Omental fat pad (tissue), 4 donors: ENCODE measurements at places on chromosomes 3 and 15.

- DNase-seq, result no peak
These were observed 11.4 kb downstream of the SKIL start for GRCh38 chr3:170368921-170369320.

GRCh38 chr3:192482809-192483208 lies 244.5 kb downstream of the FGF12 start:
- DNase-seq, result no peak

- no peak for DNase-seq
These were observed 540.8 kb downstream of the FGF12 start for GRCh38 chr3:192186498-192186897.

GRCh38 chr15:58154769-58155168 lies 16.6 kb downstream of the AQP9 start:
- DNase-seq, result no peak

GRCh38 chr15:73741321-73741836 lies 11.8 kb downstream of the INSYN1 start:
- no peak for DNase-seq

GRCh38 chr15:70087708-70088352 lies 9.9 kb downstream of the TLE3 start:
- no peak for DNase-seq

DNA sequence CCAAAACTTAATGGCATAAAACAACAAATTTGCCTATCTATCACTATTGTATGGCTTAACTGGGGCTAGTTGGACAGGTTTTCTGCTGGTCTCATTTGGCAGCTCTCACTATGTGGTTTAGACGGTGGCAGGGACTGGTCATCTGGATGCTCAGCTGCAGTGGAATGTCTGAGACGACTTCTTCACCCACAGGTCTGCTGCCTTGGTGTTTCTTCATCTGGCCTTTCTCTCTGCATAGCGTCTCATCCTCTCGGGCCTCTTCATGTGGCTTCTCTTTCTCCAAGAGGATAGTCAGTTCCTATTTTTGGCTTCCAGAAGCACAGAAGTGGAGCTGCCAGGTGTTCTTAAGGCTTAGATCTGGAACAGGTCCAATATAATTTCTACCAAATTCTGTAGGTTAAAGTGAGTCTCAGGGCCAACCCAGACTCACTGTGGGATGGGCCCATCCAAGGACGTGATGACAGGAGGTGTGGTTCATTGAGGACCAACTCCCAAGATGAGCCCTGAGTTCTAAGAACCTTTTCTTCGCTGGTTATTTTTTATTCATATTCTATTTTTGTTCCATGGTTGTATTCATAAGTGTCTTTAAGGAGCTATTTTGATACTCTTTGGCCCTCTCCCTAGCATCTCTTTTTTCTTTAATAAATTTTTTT lies 18.6 kb downstream of the UBE2Q2 start:
- no peak for DNase-seq

GRCh38 chr3:16362770-16363169 lies 97.8 kb downstream of the OXNAD1 start:
- DNase-seq, result no peak

- DNase-seq, result no peak
These were observed 84.8 kb downstream of the GTPBP8 start for GRCh38 chr3:113075588-113075987.

DNA sequence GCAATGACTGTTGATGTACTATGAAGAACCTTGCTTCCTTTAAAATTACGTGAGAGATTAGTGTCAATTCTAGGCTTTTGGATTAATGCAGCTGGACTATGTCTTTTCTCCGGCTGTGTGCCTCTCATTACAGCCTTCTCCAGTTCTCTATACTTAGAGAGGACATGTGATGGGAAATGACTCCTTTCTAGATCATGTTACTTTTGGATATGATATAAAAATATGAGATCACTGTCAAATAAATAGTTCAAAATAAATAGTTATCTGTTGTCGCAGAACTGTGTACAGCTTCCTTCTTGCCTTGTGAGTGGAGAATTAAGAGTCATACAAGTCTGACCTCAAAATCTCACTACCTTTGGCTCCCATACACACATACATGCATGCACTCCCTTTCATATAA lies 592.4 kb downstream of the DIPK2A start:
- DNase-seq, result no peak

GRCh38 chr3:126476166-126477060 lies 722 bp upstream of the ZXDC start:
- DNase-seq, result no peak

GRCh38 chr15:54289590-54290136 lies 311.4 kb downstream of the UNC13C start:
- DNase-seq, result no peak

- DNase-seq, result no peak
These were observed 17.5 kb downstream of the SEMA7A start for GRCh38 chr15:74415966-74416916.

DNA sequence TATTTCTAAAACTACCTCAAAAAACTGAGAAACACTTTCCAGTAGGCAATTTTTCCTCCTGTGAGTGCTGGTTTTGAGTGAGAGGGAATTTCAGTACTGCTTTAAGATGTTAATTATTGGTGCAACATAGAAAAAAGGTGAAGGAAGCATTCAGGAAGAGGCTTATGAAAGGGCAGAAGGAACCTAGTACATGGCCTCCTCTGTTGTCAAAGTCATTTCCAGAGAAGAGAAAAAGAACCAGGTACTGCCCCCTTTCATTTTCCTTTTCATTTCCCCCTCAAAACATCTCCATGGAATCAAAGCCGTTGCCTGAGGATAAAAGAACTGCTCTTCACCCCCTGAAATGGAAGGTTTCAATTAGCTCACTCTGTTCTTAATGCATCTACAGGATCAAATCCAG lies 19.8 kb downstream of the RARRES1 start:
- DNase-seq, result no peak

GRCh38 chr3:59816312-59816711 lies 766.5 kb upstream of the CFAP20DC start:
- no peak for DNase-seq

- no peak for DNase-seq
These were observed 132.5 kb downstream of the APBA2 start for GRCh38 chr15:29018120-29018805.

GRCh38 chr15:55183679-55184078 lies 13.1 kb downstream of the RSL24D1 start:
- DNase-seq, result no peak

DNA sequence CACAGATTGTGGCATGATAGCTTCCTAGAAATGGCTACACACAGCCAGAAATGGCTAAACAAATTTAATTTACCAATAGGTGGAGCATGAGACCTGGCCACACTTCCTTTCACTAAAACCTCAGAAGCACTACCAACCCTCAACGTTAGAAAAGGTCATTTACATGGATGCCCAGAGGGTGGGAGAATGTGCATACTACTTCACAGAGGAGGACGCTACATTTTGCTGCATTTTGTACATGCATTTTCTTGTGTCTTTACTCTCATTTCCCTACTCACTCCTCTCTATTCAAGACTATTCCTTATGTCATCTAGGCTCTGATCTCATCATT lies 40.1 kb downstream of the C2CD4B start:
- no peak for DNase-seq

DNA sequence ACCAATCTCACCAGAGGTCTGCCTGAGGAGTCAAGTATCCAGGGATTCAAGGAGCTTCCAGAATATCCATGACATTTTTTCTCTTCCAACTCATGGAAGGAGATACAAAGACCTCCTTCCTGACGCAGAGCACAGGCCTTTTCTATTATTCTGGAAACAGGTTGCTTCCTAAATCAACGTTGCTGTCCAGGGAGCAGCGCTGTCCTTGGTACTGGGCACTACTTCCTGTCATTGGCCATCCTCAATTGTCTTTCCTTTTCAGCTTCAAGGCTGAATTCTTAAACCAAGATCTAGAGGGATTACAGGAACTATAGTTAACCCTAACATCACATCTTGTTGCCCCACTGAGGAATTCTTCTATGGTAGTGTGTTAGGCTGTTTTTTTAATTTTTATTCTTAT lies 50.4 kb upstream of the TBC1D21 start:
- DNase-seq, result no peak

DNA sequence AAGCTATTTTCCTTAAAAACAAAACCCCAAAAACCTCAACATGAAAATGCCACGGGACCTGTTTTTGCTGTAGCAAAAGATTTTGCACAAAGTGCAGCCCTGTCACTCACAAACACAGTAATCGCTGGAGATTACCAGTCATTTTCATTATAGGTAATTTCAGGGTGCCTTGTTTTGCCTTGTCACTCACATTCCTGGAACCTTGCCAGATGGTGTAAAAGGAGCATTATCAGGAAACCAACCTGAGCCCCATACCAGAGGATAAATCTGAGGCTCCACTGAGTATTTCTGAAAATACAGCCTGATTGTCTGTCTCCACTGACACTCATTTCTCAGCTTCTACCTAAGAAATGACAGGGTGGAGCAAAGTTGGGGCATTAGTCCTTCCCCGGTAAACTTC lies 791.3 kb upstream of the LMCD1 start:
- no peak for DNase-seq

DNA sequence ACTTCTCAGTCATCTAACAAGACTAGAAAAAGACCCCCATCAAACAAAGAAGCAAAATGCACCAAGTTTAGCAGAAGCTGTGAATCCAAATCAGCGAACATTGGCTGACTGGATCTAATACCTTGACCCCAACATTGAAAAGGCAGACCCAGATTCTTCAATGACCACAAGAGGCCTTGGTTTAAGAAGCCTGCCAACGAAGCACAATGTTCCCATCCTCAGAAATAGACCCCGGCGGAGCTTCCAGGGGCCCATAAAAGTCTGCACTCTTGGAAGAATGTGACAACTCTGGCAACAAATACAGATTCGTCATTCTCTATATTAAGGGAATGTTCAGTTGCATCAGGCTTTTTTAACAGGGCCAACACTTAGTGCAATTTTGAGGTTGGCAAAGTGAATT lies 112.8 kb upstream of the BCL6 start:
- no peak for DNase-seq

DNA sequence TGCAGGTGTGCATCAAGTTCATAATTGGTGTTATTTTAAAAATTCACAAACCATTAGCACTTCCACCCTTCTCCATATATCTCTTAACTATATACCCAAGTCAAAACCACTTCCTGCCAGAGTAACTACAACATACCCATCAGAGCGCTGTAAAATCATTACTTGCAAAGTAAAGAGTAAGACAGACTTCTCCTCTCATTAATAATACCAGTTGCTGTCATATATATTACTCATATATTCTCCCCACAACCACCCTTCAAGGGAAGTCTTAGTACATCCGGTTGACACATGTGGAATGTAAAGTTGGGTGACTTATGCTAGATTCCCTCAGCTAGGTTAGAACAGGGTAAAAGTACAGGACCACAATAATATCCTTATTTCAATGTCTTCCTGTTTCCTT lies 5.6 kb downstream of the TERC start:
- no peak for DNase-seq

DNA sequence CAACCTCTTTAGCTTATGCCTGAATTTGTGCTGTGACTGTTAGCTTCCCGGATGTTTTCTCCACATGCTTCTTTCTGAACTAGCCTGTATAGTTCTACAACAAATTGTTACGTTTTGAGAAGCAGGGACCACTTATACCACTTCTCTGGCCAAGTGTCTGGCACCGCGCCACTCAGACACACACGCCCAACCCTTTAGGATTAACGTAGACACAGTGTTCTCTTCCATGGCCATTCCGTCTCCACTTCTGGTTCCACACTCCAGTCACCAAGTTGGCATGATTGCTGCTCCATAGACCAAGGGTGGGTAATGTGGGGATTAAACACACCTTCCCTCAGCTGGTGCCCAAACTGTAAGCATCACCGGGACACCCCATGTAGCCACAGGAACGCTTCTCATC lies 755 bp upstream of the TMEM108 start:
- no peak for DNase-seq

DNA sequence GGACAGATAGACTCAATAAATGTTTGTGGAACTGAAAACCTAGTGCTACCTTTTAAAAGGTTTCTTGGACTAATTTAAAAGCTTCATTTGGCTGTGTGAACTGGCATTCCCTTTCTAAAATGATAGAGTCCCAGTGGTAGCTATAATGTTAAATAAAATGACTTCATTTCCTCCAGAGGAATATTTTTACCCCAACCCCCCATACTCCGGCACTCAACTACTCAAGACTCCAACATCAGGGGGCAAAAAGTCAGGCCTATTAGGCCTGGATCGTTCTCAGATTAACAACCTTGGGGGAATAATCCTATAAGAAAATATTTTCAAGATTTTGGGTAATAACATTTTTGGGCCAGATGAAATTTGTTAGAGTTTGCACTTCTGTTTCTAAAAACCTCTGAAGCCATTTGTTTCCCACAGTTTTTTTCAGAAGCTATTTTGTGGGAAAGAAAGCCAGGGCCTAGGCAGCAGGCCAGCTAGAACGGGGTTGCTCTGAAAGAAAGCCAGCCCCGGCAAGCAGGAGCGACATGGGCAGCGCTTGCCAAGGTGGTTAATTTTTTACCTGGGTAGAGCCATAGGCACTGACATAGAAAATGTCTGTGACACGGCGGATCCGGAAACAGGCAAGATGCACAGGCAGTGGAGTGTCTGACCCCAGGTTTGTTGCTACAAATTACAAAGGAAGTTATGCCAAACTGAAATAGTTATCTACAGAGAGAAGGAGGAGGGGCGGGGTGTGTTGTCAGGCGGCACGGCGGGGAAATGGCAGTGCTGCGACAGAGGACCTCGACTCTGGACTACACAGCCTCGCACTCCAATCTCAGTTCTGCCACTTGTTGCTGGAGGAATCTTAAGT lies 84.6 kb downstream of the MAGI1 start:
- DNase-seq, result no peak

GRCh38 chr3:84835366-84835765 lies 123.4 kb upstream of the CADM2 start:
- no peak for DNase-seq

GRCh38 chr3:170259907-170260306 lies 37.7 kb downstream of the PRKCI start:
- DNase-seq, result no peak

- DNase-seq, result no peak
These were observed 268.5 kb downstream of the CLSTN2 start for GRCh38 chr3:140203510-140203909.

DNA sequence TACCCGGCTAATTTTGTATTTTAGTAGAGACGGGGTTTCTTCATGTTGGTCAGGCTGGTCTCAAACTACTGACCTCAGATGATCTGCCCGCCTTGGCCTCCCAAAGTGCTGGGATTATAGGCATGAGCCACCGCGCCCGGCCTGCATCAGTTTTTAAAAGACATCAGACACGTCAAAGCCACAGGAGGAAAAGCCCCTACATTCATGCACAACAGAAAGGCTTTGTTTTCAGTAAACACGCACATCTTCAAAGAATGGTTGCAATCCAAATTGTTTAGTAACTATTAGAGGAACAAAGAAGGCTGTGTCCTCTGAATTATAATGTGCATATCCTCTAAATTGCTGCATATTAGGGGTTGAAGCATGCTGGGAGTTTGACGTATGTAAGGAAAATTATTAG lies 53.3 kb downstream of the BTD start:
- DNase-seq, result no peak

DNA sequence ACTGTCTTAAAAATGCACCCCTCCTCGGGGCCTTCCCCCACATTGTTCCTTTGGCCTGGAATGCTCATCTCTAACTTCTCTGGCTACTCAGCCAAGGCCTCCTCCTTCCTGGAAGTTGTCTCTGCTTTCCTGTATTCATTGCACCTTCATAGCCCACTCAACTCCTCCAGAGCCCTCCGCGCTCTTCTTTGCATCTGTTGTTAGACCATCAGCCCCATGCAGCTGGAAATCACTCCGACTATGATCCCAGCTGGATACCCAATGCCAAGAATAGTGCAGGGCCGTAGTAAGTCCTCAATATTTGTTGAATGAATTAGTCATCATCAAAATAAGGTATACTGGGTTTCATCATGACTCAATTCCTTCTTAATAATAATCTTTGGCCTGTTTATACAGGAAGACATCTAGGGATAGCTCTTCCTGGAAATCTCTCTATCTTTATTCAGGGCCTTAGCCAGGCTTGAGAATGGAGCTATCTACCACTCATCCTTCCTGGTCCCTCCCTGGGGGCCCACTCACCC lies 112.7 kb downstream of the SYNPR start:
- DNase-seq, result no peak
